Transverse colon (tissue), 4 donors: ENCODE measurements at places on chromosomes 3 and 15.

DNA sequence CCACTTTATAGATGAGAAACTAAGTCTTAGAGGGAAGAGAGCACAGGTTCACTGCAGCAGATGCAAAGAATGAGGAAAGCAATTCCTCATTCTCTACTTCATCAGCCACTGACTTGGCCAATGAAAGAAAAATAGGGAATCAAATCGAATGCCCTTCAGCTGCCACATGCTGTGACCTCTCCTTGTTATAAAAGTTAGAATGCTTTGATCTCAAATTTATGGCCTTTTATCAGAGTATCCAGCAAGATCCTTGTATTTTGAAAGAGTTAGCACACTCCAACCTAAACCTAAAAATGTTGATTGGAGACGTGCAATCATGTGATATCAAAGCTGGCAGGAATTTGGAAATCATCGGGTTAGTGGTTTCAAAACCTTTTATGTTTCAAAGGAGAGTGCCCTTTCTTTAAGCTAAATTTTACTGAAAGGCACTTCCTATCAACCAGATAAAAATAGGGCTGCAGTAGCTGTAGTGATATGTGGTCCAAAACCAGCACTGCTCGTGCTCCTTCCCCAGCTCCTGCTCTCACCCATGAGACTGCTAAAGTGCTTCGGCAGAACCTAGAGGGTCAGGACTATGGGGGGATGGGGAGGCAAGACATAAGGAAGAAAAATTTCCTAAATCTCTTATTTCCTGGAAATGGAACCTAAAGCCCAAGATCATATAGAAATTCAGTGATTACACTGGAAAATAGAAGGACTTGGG is 617.0 kb downstream of the PYDC2 start:
- no peaks in the 10 kb centered on the region for H3K4me1 ChIP-seq
- H3K36me3 ChIP-seq, result no peaks in the 10 kb centered on the region
- no peaks in the 10 kb centered on the region for H3K27me3 ChIP-seq
- H3K4me3 ChIP-seq, result no peak overlapping the region
- DNase-seq, result no peak

- H3K4me1 ChIP-seq, result no peaks in the 10 kb centered on the region
- H3K4me3 ChIP-seq, result no peak overlapping the region
- no peak overlapping the region for H3K27ac ChIP-seq
- DNase-seq, result no peak
Observed at GRCh38 chr3:17030438-17030837, 145.7 kb downstream of the PLCL2 start.

- peaks cover 7% of the 10 kb centered on the region for H3K4me1 ChIP-seq
- no peak for DNase-seq
Observed at GRCh38 chr15:70854666-70854976, 664 bp upstream of the LARP6 start.

DNA sequence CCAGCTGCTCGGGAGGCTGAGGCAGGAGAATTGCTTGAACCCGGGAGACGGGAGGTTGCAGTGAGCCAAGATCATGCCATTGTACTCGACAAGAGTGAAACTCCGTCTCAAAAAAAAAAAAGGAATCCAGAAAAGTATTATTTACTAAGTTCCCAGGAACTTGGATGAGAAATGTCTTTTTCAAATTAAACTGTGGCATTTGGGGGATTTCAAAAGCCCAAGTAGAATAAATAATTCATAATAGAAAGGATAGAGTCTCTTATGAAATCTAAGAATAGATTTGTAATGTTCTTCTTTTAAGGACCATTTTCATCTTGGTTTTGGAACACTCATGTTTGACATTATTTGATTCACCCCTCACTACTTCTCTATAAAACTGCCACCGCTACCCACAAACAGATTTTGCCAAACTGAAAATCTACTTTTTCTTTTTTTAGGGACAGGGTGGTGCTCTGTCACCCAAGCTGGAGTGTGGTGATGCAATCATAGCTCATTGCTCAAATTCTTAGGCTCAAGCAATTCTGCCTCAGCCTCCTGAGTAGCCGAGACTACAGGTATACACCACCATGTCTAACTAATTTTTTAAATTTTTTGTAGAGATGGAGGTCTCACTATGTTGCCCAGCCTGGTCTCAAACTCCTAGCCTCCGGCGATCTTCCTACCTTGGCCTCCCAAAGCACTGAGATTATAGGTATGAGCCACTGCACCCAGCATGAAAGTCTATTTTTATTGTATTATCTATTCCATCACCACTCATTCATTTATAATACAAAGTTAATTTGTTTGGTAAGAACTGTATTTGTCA is 99.3 kb downstream of the SENP2 start:
- H3K27me3 ChIP-seq, result no peaks in the 10 kb centered on the region
- H3K27ac ChIP-seq, result no peak overlapping the region
- no peak overlapping the region for H3K4me3 ChIP-seq

DNA sequence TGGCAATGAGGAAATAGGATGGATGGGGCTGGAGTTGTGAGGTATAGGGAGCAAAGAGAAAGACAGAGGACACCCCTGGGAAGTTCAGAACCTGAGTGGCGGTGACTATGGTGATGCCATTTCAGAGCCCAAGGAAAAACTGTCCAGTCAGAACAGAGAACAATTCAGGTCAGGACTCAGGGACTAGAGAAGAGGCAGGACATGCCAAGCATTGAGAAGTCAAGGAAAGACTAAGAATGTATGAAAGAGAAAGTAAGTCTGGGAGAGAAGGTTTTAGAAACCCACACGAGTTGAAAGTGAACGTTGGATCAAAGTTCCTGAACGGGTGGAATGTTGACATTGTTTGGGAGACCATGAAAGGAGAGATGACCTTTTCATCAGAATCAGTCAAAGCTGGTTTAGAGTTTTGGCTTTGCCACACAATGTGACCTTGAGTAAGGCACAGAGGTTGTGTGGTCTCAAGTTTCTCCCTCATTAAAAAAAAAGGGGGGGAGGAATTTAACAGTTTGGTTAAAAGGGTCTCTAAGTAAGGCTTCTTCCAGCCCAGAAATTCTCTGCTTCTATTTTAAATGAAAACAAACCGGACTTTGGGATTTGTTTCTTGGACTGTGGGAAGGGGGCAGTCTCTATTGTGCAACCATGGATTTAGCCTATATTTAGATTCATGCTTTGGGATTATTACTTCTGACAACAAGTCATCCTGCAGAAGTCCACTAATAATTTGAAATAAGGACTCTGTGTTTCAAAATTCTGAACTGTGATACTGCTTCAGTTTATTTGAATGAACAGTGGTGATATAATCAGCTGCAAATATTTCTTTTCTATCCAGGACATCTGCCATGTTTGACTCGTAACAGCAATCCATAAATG is 315.9 kb upstream of the TBL1XR1 start:
- H3K4me3 ChIP-seq, result no peak overlapping the region
- no peak overlapping the region for H3K27ac ChIP-seq
- no peaks in the 10 kb centered on the region for H3K27me3 ChIP-seq
- peaks cover 33% of the 10 kb centered on the region for H3K4me1 ChIP-seq
- H3K36me3 ChIP-seq, result no peaks in the 10 kb centered on the region
- DNase-seq, result no peak

DNA sequence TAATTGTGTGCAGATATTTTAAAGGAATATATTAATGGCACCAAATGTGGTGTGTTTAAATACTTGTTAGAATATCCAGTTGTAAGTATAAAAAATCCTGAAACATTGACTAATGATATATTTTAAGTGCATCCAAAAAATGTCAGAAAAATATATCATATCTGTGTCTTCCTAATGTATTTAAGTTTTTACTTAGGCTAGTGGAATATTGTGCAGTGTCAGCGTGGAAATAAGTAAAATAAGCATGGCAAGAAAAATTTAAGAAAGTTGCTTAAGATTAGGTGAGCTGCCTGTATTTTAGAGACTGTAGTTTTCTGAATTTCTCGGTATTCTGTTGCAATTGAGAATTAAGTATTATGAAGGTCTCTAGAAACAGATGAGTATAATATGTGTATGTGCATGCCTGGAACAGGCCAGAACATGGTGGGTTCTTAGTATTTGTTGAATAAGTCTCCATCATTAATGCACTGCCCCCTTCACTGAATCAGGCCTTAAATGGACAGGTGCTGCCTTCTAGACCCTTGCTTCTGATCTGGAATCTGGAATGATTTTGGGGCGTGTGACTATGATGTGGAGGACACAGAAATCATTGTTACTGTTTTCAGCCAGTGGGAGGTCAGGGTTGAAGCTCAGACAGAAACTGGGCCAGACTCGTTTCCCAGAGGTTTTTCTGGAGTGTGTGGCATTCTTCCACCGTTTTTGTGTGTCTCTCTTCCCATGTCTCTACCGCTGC is 86.1 kb downstream of the TRAK1 start:
- H3K27me3 ChIP-seq, result no peaks in the 10 kb centered on the region
- peaks cover 36% of the 10 kb centered on the region for H3K4me1 ChIP-seq
- H3K4me3 ChIP-seq, result no peak overlapping the region

GRCh38 chr15:52428297-52428696 is 100.4 kb downstream of the MYO5A start:
- DNase-seq, result no peak
- no peaks in the 10 kb centered on the region for H3K27me3 ChIP-seq
- no peaks in the 10 kb centered on the region for H3K4me1 ChIP-seq
- no peaks in the 10 kb centered on the region for H3K36me3 ChIP-seq

DNA sequence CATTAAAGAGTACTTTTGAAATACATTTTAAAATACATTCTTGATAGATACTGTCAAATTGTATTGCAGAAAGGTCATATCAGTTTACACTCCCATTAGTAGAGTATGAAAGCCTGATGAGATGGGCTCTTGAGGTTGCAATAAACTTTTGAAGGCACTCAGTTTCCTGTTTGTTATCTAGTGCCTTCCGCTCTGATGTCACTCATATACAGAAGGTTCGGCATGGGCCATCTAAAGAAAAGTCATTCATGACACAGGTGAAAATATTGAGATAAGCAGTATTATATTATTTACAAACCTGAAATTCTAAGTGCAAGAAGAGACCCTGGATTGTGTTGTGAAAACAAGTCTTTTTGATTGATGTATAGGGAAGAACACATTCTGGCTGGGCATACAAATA is 36.5 kb upstream of the DENND4A start:
- no peaks in the 10 kb centered on the region for H3K36me3 ChIP-seq
- peaks cover 23% of the 10 kb centered on the region for H3K4me1 ChIP-seq
- H3K27me3 ChIP-seq, result no peaks in the 10 kb centered on the region
- H3K27ac ChIP-seq, result peak overlapping the region; percentile 15
- DNase-seq, result no peak
- no peak overlapping the region for H3K4me3 ChIP-seq

DNA sequence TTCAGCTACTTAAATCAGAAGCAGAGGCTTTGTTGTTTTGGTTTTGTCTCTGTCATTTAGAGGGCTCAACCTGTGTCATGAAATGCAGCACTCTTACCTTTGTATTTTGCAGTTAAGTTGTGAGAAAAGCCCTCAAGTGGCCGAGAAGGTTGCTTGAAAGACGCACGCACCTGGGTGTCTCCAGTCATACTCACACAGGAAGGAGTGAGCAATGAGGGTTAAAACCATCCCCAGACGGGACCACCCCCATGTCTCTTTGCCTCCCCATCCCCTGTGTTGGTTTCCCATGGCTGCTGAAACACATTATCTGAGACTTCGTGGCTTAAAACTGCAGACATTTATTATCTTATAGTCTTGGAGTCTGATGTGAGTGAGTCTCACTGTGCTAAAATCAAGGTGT is 376.1 kb upstream of the CFAP20DC start:
- DNase-seq, result no peak
- no peaks in the 10 kb centered on the region for H3K27me3 ChIP-seq
- no peaks in the 10 kb centered on the region for H3K4me1 ChIP-seq
- no peaks in the 10 kb centered on the region for H3K36me3 ChIP-seq
- H3K4me3 ChIP-seq, result no peak overlapping the region
- H3K27ac ChIP-seq, result no peak overlapping the region
